ENCODE measurements at places on chromosomes 6 and 20.
A peak's percentile ranks its signal among the peaks of the same experiment; 100 is the strongest.

- no peak for DNase-seq
Observed at GRCh38 chr20:1265226-1265915, 723 bp upstream of the SNPH start.

DNA sequence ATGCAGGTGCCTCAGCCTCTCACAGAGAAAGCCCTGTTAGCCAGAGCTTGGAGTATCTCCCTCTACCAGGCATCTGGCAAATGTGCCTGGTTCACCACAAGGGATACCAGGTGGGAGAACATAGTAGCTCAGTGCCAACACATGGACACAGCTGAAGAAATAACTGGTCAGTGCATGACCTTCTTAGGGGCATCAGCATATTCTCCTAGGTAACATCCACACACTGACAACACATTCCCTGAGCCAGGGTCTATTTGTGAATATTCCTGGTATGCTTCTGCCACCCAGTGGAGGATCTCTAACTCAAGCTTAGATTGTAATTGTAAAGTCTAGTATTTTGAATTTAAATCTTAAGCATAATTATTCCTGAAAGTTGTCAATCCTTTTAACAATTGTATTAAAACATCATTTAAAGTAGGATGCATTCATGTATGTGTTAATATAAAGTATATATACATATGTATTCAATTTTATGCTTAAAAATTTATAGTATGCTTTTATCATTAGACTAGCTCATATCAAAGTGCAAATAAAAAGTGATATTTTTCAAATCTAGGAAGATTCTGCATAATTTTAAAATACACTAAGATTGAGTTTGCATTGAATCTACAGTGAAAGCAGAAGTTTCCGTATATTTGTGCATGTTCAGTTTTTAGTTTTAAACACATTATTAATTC, 45.3 kb upstream of the COL21A1 start:
- peak; percentile 78 for DNase-seq

- DNase-seq = no peak
Observed at GRCh38 chr6:133707456-133707855, 181.5 kb upstream of the TCF21 start.

GRCh38 chr20:4829514-4830215, 108.0 kb downstream of the PRND start:
- no peak for DNase-seq

GRCh38 chr20:45419188-45420091, 3.5 kb downstream of the PIGT start:
- DNase-seq = no peak

GRCh38 chr6:45650524-45651135, 272.9 kb upstream of the SUPT3H start:
- no peak for DNase-seq

DNA sequence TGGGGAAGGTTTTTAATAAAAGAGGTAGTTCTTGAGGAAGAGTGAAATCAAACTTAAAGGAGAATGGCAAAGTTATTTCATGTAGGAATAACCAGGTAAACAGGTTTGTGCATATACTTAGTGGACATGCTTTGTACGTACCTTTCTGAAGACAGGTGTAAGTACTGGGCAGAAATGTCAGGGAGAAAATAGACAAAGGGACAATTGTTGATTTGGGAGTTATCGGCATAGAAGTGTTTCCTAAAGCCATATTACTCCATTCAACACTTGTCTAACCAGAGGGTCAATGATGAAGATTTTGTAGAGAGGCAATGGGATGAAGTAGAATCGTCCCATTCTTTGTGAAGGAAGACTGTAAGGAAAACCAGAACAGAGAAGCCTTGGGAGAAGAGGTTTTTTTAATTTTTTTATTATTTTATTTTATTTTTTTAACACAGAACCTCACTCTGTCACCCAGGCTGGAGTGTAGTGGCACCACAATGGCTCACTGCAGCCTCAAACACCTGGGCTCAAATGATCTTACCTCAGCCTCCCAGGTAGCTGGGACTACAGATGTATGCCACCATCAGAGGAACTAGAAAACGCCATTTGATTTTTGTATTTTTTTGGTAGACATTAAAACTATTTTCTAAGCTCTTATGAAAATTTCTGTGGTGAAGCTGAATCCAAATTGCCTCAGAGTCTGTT, 18.0 kb downstream of the SMAP1 start:
- no peak for DNase-seq

DNA sequence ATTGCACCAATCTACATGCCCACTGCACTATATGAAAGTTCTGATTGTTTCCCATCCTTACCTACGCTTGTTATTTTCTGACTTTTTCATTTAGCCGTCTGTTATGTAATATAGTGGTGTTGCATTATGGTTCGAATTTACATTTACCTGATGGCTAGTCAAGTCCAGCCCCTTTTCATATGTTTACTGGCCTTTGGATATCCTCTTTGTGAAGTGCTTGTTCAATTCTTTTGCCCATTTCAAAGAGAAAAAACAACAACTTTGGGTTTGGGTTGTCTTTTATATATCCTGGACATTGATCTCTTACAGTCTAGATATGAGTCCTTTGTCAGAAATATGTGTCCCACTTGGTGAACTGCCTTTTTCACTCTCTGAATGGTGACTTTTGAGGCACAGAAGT, 21.1 kb downstream of the PPP1R14C start:
- no peak for DNase-seq

- no peak for DNase-seq
Observed at GRCh38 chr20:48844996-48845395, 17.2 kb upstream of the PREX1 start.

DNA sequence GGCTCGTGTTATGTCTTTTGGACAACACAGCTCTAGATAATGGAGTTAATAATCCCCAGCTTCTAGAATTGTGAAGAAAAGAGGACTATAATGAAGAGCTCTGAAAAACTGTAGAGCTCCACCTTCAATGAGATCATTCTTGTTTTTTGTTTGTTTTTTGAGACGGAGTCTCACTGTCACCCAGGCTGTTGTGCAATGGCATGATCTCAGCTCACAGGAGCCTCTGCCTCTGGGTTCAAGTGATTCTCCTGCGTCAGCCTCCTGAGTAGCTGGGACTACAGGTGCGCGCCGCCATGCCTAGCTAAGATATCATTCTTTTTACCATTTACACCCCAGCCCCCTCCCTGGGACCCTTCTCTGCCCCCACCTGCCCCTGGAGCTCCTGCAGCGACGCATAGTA, 36.6 kb downstream of the ERGIC3 start:
- no peak for DNase-seq

DNA sequence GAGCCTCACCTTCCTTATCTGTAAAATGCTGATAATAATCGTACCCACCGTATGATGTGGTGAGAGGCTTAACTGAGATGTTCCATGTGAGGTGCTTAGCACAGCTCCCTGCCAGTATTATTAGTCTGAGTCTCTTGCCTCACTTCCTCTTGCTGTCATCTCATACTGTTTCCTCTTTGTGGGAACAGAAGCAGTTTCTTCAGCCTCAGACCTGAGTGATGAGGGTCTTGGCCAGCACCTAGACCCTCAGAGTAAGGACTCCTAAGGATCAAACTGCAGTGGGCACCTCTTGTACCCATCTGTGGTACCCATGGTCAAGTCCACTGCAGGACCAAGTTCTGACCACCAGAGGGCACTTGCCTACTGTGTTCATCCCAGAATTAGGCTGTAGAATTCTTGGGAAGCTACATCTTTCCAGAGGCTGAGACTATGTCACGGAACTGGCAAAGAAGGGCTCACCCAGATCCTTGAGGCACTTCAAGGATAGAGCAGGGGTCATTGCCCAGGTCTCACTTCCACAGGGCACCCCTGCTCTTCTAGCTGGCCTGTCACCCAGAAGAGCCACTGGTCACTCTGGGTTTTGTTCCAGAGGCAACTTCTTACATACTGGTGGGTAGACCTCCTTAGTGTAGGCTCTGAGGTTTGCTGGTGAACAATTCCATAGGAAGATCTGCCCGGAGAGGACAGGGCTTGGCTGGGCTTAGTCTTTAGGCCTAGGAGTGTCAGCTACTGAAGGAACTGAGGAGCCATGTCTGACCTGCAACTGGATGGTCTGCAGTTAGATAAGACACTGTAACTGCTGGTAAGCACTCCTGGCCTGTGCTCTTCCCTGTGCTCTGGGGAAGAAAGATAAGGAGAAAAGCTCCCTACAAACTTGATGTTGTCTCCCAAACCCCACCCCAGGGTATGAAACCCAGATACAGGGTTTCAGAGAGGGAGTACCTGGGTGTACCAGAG, 20.6 kb upstream of the SGK2 start:
- DNase-seq = peak; percentile 49

DNA sequence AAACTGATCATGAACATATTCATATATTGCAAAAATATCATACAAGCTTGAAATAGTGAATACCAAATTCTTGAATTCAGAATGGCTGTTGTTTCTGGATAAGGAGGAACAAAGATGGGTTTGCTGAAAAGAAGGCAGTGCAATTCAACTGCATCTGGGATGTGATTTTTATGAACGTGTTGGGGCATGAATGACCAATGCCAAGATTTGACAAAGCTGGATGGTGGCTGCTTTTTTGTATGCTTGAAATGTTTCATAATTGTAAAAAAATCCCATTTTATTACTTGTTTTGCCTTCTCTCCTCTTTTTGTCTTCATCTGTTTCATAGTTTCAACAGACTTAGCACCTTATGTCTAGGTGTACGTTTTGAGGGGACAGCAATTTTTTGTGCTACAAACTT, 36.8 kb upstream of the BCAS1 start:
- DNase-seq = no peak

DNA sequence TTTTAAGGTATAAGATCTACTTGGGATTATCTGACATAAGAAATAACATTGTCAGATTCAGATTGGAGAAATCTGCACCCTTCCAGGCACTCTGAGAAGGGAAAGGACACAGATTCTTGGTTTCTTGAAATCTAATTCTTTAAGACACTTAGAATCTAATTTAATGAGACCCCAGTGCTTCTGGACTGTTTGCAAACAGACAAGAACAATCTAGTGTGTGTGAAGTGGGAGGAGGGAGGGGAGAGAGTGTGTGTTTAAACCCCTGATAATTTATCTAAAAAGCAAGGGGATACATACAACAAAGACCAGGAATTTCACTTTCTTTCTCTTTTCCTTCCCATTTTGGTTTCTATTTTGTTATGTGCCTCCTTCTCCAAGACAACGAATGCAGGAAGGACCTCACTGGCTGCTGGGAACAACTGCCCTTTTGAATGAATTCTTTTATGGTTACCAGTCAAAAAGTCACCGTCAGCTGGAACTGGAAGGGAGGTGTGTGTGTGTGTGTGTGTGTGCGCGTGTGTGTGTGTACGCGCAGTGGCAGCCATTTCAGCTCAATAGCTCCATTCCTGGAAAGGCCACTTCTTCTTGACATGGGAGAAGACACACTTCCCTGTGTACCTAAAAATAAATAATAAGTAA, 129.4 kb downstream of the BCAS1 start:
- DNase-seq = no peak

DNA sequence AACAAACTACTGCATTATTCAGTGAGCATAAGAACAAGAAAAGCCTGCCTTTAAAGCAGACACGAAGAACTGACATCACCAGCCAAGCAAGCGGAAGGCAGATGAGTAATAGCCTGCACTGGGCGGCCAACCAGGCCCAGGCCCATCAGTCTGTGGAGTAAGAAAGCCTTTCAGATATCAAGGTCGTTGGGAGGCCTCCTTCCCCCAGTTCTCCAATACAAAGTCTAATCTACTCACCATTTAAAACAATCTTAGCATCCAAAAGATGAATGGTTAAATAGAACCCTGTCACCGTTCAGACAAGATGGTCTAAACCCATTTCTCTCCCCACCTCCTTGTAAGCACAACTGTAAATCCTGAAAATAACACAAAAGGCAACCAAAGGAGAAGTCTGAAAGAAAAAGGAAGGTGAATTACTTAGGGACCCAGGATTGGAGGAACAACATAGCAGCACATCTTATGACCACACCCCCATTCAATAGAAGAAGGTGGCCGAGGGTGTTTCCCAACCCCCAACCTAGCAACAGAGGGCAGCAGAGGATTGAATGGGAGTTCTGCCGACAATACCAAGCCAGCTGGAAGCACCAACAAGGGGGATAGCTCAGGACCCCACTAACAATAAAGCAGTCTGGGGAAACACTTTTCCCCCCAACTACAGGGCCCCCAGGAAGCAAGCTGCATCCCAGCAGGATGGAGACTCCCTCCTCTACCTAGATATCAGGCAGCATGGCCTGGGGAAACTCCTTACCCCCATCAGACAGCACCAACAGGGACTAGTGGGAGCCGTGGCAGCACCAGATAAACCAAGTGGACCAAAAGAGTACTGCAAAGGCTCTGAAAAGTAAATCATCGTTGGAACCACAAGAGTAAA, 67.9 kb downstream of the ZHX3 start:
- peak; percentile 63 for DNase-seq

GRCh38 chr20:59835448-59836395, 97.7 kb downstream of the SYCP2 start:
- DNase-seq = peak; percentile 35

DNA sequence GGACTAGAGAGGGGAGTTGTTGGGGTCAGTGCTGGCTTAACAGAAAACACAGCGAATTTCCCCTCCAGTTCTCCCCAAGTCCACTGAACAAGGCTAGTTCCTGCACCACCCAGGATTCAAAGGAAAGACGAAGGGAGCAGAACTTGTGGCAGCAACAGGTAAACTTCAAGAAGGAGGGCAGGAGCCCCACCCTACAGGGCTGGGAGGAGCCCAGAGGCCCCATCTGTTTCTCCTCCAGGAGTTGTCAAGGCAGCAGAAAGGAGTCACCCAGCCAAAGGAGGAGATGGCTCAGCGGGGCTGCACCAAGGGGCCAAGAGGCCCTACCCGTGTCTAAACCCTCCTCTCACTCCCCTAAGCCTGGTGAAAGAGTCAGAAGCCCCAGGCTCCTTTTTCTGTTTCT, 1.7 kb downstream of the SAPCD1 start:
- no peak for DNase-seq

DNA sequence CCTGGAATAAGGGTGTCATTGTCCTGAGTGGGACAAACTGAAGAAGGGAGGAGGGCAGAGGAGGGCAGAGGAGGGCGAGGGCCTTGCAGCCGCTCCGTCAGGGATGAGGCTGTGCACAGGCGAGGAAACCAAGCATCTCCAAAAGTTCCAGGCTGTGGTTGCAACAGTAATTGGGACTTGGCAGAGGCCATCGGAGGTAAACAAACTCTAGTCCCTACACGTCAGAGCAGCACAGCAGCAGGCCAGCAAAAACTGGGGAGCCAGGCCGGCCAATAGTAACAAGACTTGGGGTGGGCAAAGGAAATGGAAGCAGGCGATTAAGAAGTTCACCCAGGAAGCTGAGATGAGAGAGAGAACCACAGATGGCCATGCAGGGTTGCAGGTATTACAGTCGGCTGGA, 142.8 kb downstream of the SMOC2 start:
- DNase-seq = no peak

GRCh38 chr6:30821862-30822784, 62.2 kb upstream of the DDR1 start:
- DNase-seq = no peak

GRCh38 chr20:61044499-61044898, 207.6 kb upstream of the CDH4 start:
- DNase-seq = no peak

- no peak for DNase-seq
Observed at GRCh38 chr20:58646703-58647102, 4.4 kb upstream of the STX16 start.

- no peak for DNase-seq
Observed at GRCh38 chr20:49823152-49823847, 10.7 kb downstream of the SLC9A8 start.

- peak; percentile 43 for DNase-seq
Observed at GRCh38 chr6:161257793-161258457, 15.9 kb downstream of the AGPAT4 start.

- no peak for DNase-seq
Observed at GRCh38 chr6:43644940-43645612, at the start of gene RSPH9. Gene RSPH9, plus strand, starts transcription at chr6:43645036. Its CDS starts 63 bp downstream, at chr6:43645099.

GRCh38 chr6:44049163-44049988, 77.9 kb downstream of the MRPL14 start:
- no peak for DNase-seq
